Testis (tissue), 5 donors: ENCODE measurements at places on chromosomes 4 and X. TPM values are rescaled to one million over a fixed set of nuclear protein-coding genes. Genes with fewer than 3 reads are reported as not detected.

- DNase-seq, result no peak
Observed at GRCh38 chrX:119573222-119573621, 1.1 kb upstream of the UBE2A start.

DNA sequence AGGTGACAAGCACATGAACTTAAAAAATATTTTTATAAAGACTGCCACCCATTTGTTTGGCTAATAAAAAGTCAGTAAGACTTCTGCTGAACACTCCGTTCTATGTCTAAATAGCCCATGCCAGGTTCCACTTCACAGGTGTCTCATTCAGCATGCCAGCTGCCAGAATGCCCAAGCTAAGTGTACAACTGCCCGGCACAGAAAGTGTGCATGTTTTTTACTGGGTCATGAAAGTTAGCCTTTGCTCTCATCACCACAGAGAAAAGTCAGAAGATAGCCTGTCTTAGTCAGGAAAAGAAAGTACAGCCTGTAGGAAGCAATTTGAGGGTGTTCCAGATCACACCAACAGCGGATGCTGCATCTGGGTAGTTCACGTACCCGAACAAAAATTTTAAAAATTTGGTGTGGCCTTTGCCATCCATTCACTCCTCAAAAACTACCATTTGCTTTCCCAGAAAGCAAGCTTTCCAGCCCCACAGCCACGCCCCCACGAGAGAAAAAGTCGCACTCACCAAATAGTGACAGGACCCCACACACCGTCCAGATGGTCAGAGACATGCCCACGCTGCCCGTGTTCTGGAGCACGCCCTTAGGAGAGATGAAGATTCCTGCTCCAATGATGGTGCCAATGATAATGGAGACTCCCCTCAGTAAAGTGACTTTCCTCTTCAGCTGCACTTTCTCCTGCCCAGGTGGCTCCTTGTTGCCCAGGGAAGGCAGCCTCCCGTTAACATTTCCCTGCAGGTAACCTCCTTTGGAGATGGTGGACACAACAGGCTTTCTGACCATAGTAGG is 671 bp downstream of the SLC7A11 start:
- DNase-seq, result no peak

- no peak for DNase-seq
Observed at GRCh38 chrX:43551590-43551989, 104.5 kb upstream of the MAOA start.

DNA sequence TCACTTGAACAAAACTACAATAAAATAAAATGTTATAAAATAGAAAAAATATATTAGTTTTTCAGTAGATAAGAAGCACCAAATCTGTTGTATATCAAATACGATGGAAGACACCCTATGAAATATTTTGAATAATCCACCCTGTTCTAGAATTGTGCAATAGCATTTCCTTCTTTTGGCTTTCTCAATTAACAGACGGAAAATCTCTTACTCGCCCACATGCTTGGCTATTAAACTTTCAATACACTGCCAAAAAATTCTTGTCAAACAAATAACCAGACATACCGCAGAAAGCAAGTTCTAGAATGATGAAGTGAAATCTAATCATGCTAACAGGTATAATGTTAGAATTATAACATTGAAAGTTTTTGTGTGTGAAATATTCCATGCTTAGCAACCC is 671.6 kb upstream of the SLIT2 start:
- no peak for DNase-seq

GRCh38 chrX:37993837-37994619 is 12.3 kb upstream of the SYTL5 start:
- peak; percentile 16 for DNase-seq

GRCh38 chr4:81118086-81118485 is 87.6 kb downstream of the BMP3 start:
- no peak for DNase-seq

GRCh38 chr4:109730619-109731545 is 1.0 kb upstream of the PLA2G12A start:
- DNase-seq, result no peak

- DNase-seq, result no peak
Observed at GRCh38 chr4:10582951-10583350, 101.6 kb downstream of the CLNK start.

GRCh38 chrX:67094061-67094460 is 449.8 kb upstream of the AR start:
- DNase-seq, result no peak

Gene PCDH18
- 15.3 TPM for total RNA-seq

Gene RIPPLY1
- total RNA-seq, result not detected

Gene SPON2
- total RNA-seq, result 5.6 TPM

Gene SHISA3
- total RNA-seq, result 0.81 TPM
